ENCODE measurements at places on chromosomes 1 and 21.

GRCh38 chr21:25573409-25574206, 33.7 kb downstream of the MRPL39 start:
- H3K4me3 ChIP-seq: peak overlapping the region; percentile 5
- H3K36me3 ChIP-seq: no peaks in the 10 kb centered on the region
- peak overlapping the region; percentile 84 for H3K27ac ChIP-seq
- no peaks in the 10 kb centered on the region for H3K27me3 ChIP-seq
- peaks cover 3% of the 10 kb centered on the region for H3K4me1 ChIP-seq
- DNase-seq: peak; percentile 93

- H3K27ac ChIP-seq: no peak overlapping the region
- no peak for DNase-seq
- H3K4me3 ChIP-seq: no peak overlapping the region
- H3K36me3 ChIP-seq: no peaks in the 10 kb centered on the region
Measured at GRCh38 chr1:98017184-98017583, 96.3 kb upstream of the DPYD start.

DNA sequence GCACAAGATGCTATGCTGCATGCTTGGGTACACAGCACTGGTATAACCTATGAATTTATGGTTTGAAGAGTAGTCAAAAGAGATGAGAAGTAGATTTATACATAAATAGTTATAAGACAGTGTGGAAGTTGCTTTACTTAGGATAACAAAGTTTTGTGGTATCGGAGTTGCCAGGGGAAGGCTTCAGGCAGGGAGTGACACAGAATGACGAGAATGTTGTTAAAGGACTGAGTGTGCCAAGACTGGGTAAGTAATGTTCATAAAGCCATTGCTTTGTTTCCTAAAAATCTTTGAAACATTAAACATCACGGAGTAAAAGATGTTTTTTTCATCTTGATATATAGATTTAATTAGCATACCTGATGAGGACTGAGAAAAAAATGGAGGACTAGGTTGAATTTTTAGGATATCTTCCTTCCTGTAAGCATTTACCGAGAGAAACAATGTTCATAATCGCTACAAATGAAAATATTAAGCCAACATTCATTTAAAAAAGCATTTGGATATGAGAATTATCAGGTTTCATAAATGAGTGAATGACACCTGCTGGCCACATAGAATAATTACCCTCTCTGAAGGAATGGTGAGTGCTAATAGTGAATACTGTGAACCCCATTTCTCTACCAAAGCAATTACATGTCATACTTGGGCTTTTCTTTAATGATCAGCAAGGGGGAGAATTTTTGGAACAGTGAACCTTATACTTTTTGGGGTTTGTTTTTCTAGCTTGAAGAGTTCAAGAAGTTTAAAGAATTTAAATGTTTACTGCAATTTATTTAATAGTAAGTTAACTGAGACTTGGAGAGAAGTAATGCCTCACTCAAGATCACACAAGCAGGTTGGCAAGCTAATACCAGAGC, 28.4 kb downstream of the EXTL2 start:
- no peak overlapping the region for H3K4me3 ChIP-seq
- no peak overlapping the region for H3K27ac ChIP-seq
- no peaks in the 10 kb centered on the region for H3K27me3 ChIP-seq
- DNase-seq: peak; percentile 47
- no peaks in the 10 kb centered on the region for H3K36me3 ChIP-seq

DNA sequence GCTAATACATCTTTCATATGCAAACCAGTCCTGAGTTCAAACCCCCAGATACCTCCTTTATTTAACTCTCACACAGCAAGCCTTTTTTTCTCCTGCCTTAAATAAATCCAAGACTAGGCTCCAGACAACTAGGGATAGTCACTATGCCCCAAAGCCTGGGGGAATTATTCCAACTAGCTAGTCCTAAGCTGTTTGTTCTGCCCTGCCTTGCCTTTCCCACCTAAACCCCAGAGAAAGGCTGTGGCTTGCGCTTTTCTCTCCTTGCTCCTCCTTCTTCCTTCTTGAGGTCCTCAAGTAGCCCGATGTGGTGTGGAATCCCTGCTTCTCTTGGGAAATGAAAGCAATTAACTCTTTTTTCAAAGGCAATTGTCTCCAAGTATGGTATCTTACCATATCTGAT, 31.8 kb downstream of the C1orf87 start:
- H3K27ac ChIP-seq: no peak overlapping the region
- DNase-seq: no peak
- no peaks in the 10 kb centered on the region for H3K36me3 ChIP-seq
- no peaks in the 10 kb centered on the region for H3K4me1 ChIP-seq
- no peak overlapping the region for H3K4me3 ChIP-seq

- H3K27ac ChIP-seq: no peak overlapping the region
- no peak overlapping the region for H3K4me3 ChIP-seq
- DNase-seq: no peak
- H3K36me3 ChIP-seq: no peaks in the 10 kb centered on the region
- peaks cover 13% of the 10 kb centered on the region for H3K27me3 ChIP-seq
- H3K4me1 ChIP-seq: peaks cover 2% of the 10 kb centered on the region
Measured at GRCh38 chr1:3128431-3129132, 59.6 kb downstream of the PRDM16 start.

GRCh38 chr1:171850651-171851350, 9.5 kb downstream of the DNM3 start:
- H3K27me3 ChIP-seq: no peaks in the 10 kb centered on the region
- peak overlapping the region; percentile 69 for H3K27ac ChIP-seq
- peaks cover 7% of the 10 kb centered on the region for H3K4me1 ChIP-seq
- H3K4me3 ChIP-seq: no peak overlapping the region
- DNase-seq: no peak

- peaks cover 22% of the 10 kb centered on the region for H3K4me1 ChIP-seq
- peak overlapping the region; percentile 74 for H3K4me3 ChIP-seq
- DNase-seq: no peak
- H3K27me3 ChIP-seq: no peaks in the 10 kb centered on the region
- H3K36me3 ChIP-seq: peaks cover 12% of the 10 kb centered on the region
- no peak overlapping the region for H3K27ac ChIP-seq
Measured at GRCh38 chr1:109282497-109282951, 421 bp downstream of the PSRC1 start.

DNA sequence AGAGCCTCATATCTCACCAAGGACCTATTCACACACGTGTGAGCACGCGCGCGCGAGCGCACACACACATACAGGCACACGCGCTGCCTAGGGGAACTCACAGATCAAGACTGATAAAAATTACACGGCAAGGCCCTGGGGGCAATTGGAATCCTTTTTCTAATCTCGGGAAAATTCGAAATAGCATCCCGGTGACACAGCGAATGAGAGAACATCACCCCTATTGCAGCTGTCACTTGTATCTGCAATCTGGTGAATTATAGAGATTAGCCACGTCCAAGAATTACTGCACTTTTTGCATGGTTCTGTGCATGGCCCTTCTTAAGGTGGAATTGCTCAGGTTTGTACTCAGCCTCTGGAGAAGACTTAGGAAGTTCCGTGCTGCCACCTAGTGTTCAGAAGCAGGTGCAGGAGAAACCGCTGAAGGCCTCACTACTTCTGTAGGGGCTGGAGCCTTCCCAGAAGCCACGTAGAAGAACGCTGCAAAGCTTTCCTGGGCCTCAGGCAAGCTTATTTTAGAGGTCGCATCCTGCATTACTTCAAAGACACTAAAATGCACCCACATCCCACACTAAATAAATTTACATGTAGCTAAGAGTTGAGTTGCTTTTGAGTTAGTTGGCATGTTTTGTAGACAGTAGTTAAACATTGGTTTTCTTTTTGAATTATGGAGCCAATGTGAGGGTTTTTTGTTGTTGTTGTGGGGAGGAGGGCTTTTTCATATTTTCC, 229.2 kb upstream of the CAMK1G start:
- peaks cover 4% of the 10 kb centered on the region for H3K4me1 ChIP-seq
- H3K27ac ChIP-seq: no peak overlapping the region
- no peaks in the 10 kb centered on the region for H3K36me3 ChIP-seq

GRCh38 chr1:235781807-235782206, 84.9 kb downstream of the LYST start:
- no peak for DNase-seq
- no peak overlapping the region for H3K4me3 ChIP-seq
- H3K4me1 ChIP-seq: peaks cover 2% of the 10 kb centered on the region
- H3K36me3 ChIP-seq: no peaks in the 10 kb centered on the region
- H3K27ac ChIP-seq: no peak overlapping the region

GRCh38 chr1:156284757-156285156, 632 bp downstream of the TMEM79 start:
- no peak overlapping the region for H3K4me3 ChIP-seq
- no peaks in the 10 kb centered on the region for H3K27me3 ChIP-seq
- H3K36me3 ChIP-seq: peaks cover 21% of the 10 kb centered on the region
- H3K4me1 ChIP-seq: peaks cover 9% of the 10 kb centered on the region
- no peak for DNase-seq
- H3K27ac ChIP-seq: no peak overlapping the region

DNA sequence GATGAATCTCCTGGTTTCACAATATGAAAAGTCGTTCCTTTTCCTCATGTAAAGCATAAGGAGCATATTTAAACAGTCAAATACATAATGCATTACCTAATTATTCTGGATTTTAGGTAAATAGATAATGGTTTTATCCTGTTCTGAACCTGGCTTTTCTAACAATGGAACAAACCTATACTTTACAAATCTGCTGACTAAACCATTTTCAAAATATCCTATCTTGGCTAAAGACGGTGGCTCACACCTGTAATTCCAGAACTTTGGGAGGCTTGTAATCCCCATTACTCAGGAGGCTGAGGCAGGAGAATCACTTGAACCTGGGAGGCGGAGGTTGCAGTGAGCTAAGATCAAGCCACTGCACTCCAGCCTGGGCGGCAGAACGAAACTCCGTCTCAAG, 2.9 kb downstream of the SMIM12 start:
- H3K4me3 ChIP-seq: no peak overlapping the region
- no peak overlapping the region for H3K27ac ChIP-seq
- DNase-seq: no peak

GRCh38 chr1:156488566-156489165, 11.9 kb downstream of the MEF2D start:
- H3K27me3 ChIP-seq: no peaks in the 10 kb centered on the region
- H3K27ac ChIP-seq: no peak overlapping the region
- H3K36me3 ChIP-seq: peaks cover 21% of the 10 kb centered on the region
- no peak overlapping the region for H3K4me3 ChIP-seq
- H3K4me1 ChIP-seq: peaks cover 42% of the 10 kb centered on the region

DNA sequence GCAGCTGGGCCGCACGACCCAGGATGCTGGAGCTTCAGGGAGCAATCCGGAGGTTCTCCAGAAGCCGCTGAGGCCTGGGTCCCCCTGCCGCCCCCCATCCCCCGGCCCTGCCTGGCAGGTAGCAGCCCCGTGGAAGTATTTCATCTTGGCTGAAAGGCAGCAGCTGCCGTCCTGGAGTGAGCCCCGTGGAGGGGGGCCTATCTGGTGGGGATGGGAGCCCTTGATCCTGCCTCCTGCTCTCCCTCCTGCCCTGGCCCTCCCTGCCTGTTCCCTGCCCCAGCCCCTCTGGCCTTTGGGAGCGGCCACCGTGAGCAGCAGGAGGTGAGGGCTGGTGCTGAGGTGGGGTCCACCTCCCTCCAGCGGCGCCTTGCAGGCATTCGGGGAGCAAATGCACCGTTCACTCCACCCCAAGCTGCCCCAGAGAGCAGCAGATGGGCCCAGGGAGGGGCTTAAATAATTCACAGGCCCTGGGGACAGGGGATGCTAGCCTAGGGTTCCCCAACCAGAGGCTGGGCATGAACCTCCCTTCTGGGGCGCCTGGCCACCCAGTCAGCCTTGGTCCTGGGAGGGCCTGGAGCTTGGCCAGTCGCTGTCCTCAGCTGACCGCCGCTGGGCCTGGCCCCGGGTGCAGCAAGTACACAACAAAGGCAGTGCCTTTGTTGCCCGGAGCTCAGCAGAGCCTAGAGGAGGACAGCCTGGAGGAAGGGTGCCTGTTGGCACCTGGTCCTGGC, 23.7 kb upstream of the PLCH2 start:
- no peaks in the 10 kb centered on the region for H3K27me3 ChIP-seq
- H3K4me1 ChIP-seq: peaks cover 85% of the 10 kb centered on the region
- peak overlapping the region; percentile 97 for H3K27ac ChIP-seq
- no peak overlapping the region for H3K4me3 ChIP-seq
- no peaks in the 10 kb centered on the region for H3K36me3 ChIP-seq

DNA sequence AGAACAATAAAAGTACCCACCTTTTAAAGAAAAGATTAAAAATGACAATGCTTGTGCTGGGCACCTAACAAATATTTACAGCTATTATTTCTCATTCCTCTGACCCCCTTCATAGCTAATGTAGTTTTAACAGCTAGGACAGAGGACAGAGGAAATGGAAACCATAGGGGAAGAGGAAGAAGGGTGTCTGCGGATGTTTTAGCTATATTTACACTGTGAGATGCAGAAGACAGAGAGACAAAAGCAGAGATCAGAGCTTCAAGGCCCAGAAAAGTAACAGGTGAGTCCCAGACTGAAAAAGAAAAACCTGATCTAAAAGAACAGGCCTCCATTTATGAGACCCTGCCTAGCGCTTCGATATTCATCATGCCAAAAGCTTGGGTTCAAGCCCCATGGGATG, 72.0 kb downstream of the ZNF281 start:
- no peak overlapping the region for H3K4me3 ChIP-seq
- H3K36me3 ChIP-seq: no peaks in the 10 kb centered on the region
- DNase-seq: no peak

GRCh38 chr1:160366731-160367515, at the start of gene NHLH1:
Gene NHLH1 (plus strand): TSS chr1:160367071. CDS start chr1:160370732, 3,661 bp downstream.
- no peak within 1 kb of the TSS for H3K27ac ChIP-seq
- H3K36me3 ChIP-seq: peaks cover 3% of the 10 kb centered on the region
- peaks cover 37% of the 10 kb centered on the region for H3K27me3 ChIP-seq
- H3K4me3 ChIP-seq: no peak within 1 kb of the TSS

- no peaks in the 10 kb centered on the region for H3K36me3 ChIP-seq
- no peaks in the 10 kb centered on the region for H3K27me3 ChIP-seq
- DNase-seq: no peak
- no peaks in the 10 kb centered on the region for H3K4me1 ChIP-seq
Measured at GRCh38 chr1:170578359-170578758, 46.4 kb downstream of the GORAB start.

DNA sequence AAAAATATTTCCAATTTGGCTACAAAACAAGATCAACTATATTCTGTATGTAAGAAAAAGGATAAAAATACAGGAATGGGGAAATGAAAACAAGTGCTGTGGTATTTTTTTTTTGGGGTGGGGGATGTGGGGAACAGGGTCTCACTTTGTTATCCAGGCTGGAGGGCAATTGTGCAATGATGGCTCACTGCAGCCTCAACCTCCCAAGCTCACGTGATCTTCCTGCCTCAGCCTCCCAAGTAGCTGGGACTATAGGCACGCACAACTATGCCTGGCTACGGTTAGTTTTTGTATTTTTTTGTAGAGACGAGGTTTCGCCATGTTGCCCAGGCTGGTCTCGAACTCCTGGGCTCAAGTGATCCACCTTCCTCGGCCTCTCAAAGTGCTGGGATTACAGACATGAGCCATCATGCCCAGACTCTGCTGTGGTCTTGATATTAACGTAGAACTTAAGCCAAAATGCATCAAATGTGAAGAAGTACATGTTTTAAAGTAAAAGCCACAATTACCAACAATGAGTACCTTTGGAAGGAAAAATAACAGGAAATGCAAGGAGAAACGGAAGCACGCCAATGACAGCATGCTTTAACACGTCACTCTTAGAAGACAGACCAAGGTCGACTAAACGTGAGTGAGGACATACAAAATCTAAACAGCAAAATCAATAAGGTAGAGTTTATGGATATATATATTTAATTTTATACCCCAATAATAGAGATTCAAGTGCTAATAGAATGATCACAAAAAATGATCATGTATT, 8.8 kb upstream of the ABCB10 start:
- no peak overlapping the region for H3K4me3 ChIP-seq
- peaks cover 3% of the 10 kb centered on the region for H3K4me1 ChIP-seq
- DNase-seq: no peak
- H3K36me3 ChIP-seq: no peaks in the 10 kb centered on the region
